ENCODE measurements at places on chromosomes 12 and 14. TPM values are rescaled to one million over a fixed set of nuclear protein-coding genes. Genes with fewer than 3 reads are reported as not detected.

DNA sequence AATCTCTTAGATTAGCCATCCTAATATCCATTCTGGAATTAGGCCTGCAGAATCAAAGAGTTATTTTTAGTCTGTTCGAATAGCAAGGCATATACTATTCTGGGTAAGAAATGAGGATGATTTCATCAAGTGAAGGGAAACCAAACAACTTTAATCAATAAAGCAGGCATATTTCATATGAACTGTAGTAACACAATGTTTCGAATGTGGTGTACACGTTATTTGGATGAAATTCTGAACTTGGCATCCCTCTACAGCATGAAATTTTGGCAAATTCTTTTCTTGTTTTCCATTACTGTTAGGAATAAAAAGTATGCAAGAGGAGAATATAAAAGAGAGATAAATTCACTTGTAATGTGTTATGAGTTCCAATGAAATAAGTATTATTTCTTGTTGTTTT, 1233.3 kb upstream of the SEL1L start:
- no peak for DNase-seq

DNA sequence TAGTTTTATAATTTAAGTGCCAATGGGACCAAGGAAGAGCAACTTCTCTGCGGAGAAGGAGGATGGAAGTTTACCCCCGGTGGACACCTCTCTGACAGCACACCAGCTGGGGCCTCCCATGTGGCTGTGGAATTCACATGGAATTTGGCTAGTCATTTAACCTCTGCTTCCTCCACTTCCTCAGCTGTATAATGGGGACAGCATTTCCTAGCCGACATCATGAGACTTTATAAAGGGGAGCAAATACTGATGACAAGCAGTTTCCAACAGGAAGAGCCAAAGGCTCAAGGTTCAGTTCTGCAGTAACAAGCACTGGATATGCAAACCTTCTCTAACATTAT, 7.5 kb downstream of the DUSP6 start:
- no peak for DNase-seq

- DNase-seq = no peak
These were observed 12.9 kb downstream of the FSCB start for GRCh38 chr14:44494137-44494536.

- DNase-seq = no peak
These were observed at the start of gene TMEM121 for GRCh38 chr14:105525861-105526775. Gene TMEM121, plus strand, starts transcription at chr14:105526583. Its CDS starts 2,252 bp downstream, at chr14:105528835.

DNA sequence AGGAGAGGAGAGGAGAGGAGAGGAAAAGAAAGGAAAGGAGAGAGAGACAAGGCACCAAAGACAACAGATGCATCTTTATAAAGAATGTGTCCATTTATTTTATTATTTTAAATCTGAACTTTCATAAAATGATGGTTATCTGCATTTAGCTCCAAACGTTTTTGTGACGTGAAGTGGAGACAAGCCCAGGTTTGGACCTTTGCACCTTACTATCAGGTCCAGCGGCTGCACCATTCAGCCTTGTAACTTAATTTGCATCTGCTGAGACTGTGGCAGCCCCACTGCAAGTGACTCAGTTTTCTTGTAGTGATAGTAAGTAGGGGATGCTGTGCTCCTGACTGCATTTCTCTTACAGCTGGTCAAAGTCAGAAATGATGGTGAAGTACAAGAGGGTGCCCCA, 130.7 kb downstream of the NTF3 start:
- no peak for DNase-seq

DNA sequence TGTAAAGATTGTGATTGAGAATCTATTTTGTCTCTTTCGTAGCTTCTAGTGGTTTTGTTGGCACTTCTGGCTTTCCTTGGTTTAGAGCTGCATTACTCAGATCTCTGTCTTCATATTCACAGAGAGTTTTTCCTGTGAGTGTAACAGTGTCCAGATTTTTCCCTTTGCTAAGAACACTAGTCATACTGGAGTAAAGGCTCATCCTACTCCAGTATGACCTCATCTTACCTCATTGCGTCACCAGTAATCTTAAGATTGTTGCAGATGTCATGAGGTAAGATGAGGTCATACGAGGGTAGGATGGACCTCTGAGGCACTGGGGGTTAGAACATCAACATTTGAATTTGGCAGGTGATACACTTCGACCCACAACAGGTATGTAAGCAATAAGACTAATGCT, 461.2 kb downstream of the FLRT2 start:
- peak; percentile 21 for DNase-seq

Gene CIT
- 26.9 TPM for total RNA-seq

Gene LRTM2
- total RNA-seq = not detected

DNA sequence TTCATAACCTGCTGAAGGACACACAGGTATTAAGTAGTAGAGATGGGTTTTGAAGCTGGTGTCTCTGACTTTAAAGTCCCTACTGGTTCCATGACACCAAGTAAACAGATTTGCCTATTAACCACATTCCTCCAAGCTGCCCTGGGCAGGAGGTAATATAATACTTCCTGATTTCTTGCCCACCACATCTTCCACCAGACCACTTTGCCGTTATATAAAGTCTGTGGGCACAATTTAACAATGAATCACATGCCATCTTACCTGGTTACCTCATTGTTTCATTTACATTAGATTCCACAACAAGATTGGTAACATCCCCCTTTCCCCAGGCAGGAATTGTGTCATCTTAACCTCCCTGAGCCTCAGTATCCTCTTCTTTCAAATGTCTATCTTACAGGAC, 900 bp upstream of the LRRC23 start:
- no peak for DNase-seq

GRCh38 chr12:94725375-94726168, 75.2 kb upstream of the TMCC3 start:
- peak; percentile 26 for DNase-seq

DNA sequence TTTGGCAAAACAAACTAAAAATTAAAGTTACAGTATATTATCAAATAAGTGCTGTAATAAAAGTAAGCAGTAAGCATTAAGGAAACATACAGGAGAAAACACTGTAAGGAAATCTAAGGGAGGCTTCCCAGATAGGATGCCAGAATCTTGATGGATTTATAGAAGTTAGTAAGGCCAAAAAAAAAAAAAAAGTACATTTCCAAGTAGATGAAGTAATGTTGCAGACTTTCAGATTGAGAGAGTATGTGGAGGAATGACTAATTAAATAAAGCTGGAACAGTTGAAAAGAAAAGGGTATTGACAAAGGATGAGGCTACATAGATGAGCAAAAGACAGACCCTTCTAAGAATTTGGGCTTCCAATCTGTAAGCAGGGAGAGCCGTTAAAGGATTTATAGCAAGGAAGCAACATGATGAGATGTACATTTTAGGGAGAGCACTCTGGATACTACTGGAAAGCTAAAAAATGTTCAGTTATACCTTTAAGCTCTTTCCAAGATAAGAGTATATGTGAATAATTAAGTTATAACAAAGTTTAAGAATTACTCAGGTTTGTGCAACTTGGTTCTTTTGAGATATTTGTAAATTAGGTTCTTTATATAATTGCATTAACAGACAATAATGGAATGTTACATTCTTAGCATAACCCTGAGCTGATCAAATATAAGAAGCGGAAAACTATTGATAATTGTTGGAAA, 87.5 kb upstream of the MON2 start:
- no peak for DNase-seq

Gene TEAD4
- 18.7 TPM for total RNA-seq

- DNase-seq = no peak
These were observed 4.7 kb upstream of the CCER1 start for GRCh38 chr12:90959538-90960139.

Gene KITLG
- total RNA-seq = 16.7 TPM

Gene CLEC6A
- total RNA-seq = not detected

Gene B3GNT4
- 1.2 TPM for total RNA-seq

DNA sequence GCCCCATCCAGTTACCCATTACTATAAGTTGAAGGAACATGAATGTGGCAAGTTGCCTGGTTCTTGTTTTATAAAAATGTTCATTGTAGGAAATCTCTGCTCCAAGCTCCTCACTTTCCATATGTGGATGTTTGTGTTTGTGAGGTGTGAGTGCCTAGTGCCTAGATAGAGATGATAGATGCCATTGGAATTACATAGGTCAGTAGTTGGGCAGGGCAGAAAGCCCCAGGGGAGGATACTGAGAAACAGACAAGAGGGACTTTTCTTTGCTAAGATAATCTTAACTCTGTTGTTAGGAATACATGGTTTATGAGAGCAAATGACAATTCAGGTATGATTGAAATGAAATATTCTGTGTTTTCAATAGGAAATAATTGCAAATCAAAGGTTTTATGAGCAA, 226.3 kb upstream of the GRIP1 start:
- DNase-seq = no peak

GRCh38 chr12:126349383-126349782, 1284.1 kb downstream of the AACS start:
- no peak for DNase-seq

Data from foreskin keratinocyte (primary cell).